CMK (cell line): ENCODE measurements at places on chromosomes 12 and 14.

DNA sequence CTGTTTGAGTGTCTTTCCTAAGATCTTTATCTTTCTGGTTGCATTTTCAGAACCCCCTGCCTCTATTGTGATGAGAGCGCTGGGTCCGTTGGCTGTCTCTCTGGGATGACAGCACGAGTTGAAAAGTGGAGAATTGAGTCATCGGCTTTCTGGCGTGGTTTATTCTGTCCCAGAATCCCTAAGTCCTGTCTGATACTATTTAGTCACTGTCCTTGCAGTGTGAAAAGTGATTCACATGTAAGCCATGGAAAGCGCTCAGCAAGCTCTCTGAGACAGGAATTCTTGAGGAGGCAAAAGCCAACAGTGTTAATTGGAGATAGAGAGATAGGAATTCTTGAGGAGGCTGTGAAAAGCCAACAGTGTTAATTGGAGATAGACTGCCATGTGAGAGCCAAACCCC is 121.7 kb downstream of the CHST11 start:
- DNase-seq: no peak

GRCh38 chr14:75875958-75876357 is 105.8 kb downstream of the TGFB3 start:
- DNase-seq: no peak

GRCh38 chr12:121839993-121840761 is 18.5 kb downstream of the HPD start:
- no peak for DNase-seq

DNA sequence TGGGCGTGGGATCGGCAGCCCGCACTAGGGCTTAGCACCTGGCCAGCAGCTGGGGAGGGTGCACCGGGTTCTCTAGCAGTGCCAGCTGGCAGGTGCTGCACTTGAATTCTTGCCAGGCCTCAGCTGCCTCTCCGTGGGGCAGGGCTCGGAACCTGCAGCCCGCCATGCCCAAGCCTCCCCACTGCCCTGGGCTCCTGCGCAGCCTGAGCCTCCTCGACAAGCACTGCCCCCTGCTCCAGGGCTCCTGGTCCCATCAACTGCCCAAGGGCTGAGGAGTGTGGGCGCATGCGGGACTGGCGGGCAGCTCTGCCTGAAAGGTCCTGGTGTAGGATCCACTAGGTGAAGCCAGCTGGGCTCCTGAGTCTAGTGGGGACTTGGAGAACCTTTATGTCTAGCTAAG is 30.6 kb upstream of the SDR39U1 start:
- no peak for DNase-seq

DNA sequence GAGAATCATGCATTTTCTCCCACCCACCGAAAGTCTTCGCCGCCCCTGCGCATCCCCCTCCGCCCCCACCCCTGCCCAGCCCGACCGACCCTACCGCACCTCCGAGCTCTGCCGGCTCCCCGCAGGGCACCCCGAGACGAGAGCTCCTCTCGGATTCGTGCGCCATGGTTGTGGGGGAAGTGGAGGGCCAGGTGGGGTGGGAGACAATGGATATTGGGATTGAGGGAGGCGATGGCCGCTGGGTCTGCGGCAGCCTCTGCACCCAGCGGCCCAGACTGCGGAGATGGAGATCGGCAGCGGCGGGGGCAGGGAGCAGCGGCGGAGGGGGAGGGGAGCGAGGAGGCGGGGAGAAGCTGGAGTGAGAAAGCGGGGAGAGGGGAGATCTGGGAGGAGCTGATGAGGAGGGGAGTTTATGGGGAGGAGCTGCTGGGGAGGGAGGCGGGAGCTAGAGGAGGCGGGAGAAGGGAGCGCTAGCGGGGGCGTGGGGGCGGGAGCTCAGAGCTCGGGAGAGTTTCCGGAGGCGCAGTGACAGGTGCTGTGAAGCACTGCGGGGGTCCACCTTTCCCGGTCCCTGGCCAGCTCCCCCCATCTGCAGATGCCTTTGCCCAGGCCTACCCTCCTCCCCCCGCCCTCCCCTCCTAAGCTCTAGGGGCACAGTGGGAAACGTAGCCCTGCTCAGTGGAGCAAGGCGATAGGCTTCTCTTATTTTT is at the start of gene SALL2:
Gene SALL2, minus strand, starts transcription at position 385 of the 710 bp plus-strand sequence. Its CDS starts 219 bp downstream, at position 166.
- no peak for DNase-seq
